Eye (tissue), 1 donor: ENCODE measurements at places on chromosomes 12 and 14.

- no peak for DNase-seq
Observed at GRCh38 chr14:60951776-60952435, 29.0 kb downstream of the TRMT5 start.

DNA sequence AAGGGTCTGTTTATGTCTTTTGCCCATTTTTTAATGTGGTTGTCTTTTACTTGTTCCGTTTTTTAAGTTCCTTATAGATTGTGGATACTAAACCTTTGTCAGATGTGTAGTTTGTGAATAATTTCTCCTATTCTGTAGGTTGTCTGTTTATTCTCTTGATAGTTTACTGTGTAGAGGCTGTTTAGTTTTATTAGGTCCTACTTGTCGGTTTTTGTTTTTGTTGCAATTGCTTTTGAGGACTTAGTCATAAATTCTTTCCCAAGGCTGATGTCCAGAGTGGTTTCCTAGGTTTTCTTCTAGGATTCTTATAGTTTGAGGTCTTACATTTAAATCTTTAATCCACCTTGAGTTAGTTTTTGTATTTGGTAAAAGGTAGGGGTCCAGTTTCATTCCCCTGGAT lies 33.9 kb downstream of the SLC39A9 start:
- no peak for DNase-seq

GRCh38 chr14:24976602-24977001 lies 73.3 kb downstream of the STXBP6 start:
- DNase-seq, result no peak

GRCh38 chr14:94028450-94028826 lies 2.3 kb downstream of the OTUB2 start:
- no peak for DNase-seq

GRCh38 chr12:99259040-99259934 lies 388.3 kb upstream of the GARIN6 start:
- DNase-seq, result peak; percentile 75

DNA sequence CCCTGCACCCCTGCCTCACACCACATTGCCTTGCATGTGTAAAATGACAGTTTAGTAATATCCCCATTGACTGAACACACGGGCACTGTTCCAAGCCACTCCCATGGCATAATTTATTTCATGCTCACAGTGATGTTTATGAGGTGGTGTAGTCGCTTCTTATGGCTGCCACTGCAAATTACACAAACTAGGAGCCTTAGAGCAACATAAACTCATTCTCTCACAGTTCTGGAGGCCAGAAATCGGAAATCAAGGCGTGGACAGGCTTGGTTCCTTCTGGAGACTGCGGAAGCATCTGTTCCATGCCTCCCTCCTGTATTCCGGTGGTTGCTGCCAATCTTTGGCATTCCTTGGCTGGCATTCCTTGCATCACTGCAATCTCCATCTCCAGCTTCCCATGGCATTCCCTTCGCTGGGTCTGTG lies 97.3 kb downstream of the RIN3 start:
- no peak for DNase-seq

- DNase-seq, result no peak
Observed at GRCh38 chr14:54549862-54550261, 17.1 kb upstream of the SAMD4A start.

DNA sequence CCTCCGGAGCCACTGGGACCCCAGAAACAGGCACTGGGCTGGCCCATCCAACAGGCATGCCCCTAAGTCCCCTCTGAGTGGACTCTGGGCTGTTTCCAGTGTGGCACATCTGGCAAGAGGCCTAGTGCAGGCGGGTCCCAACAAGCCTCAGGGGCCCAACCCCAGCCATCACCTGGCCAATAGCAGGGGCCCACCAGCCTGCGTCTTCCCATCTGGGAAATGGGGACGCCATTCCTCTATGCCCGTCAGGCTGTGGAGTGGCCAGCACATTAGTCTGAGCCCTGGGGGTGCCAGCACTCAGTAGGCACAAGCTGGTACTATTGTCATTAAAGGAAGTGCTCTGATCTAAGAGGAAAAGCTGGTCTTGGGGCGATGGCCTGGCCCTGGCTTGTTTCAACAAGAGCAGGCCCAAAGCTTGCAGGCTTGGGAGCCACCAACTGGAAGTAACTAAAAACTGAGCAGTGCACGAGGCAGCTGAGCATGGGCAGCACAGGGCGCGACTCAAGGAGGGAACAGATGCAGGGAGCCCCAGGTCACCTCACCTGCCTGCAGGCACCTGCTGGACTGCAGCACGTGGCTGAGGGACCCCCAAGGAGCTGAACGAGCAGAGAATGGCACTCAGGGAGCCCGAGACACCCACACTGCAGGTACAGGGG lies 8.4 kb downstream of the DEGS2 start:
- DNase-seq, result no peak

GRCh38 chr12:65997056-65997455 lies 133.5 kb downstream of the LLPH start:
- DNase-seq, result no peak

- no peak for DNase-seq
Observed at GRCh38 chr12:79691511-79692248, 916 bp upstream of the PAWR start.

DNA sequence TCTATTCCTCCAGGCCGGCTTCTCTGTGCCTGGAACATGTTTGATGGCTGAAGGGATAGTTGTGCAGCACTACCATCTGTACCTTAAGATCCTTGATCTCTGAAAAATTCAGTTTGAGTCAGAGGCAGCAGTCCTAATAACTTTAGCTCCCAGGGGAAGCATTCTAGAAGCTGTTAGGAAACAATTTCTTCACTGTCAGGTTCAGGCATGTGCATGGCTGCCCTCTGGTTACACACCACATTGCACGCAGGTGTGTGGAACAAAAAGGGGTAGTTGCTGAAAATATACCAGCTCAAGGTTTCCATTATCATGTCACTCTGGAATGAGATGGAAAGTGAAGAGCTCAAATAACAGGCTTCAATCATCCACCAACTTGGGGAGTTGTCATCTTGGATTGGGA lies 80.1 kb downstream of the CHST11 start:
- no peak for DNase-seq

GRCh38 chr12:47773062-47773857 lies at the start of gene SLC48A1:
TSS of gene SLC48A1 (plus strand) at chr12:47773238. CDS start at chr12:47773305, 67 bp downstream.
- peak; percentile 89 for DNase-seq

DNA sequence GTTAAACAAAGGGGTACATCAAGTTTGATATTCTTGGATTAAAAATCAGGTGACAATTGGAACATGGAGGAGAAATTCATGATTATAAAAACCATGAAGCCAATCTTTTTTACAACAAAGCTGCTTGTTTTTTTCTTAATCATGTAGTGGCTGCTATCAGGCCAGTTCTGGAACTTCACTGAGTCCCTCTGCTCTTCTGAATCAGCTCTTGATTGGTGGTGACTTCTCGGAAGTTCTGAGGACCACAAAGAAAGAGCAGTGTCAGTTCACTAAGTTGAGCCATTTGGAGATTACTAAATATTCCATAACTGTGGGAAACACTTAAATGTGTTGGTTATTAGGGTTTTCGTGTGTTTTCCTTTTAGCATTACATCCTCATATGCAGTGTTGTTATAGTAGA lies 8.5 kb downstream of the EIF4B start:
- DNase-seq, result no peak

GRCh38 chr12:76863837-76864236 lies 15.0 kb downstream of the CSRP2 start:
- DNase-seq, result no peak
